C1 segment of cervical spinal cord (tissue), 14 donors: ENCODE measurements at places on chromosomes 5 and 9.

GRCh38 chr5:121667292-121667691 is 184.4 kb upstream of the FTMT start:
- no peak for DNase-seq

DNA sequence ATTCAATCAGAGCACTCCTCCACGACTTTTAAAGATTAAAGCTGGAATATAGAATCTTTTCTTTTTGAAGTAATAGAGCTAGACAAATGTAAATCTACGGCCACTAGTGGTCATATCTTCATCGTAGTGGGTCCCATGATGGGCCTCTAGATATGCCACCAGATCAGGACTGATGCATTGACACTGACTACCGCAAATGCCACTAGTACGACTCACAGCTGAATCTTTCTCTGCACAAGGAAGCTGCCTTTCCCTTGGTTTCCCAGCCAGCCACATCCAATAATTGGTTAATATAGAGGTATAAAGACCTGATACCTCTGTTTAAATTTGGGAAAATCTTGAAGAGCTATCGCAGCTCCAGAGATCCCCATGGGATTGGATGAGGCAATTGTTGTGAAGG is 37.8 kb upstream of the ADRB2 start:
- DNase-seq, result no peak

GRCh38 chr9:126604059-126605055 is 9.4 kb upstream of the LMX1B start:
- no peak for DNase-seq

- no peak for DNase-seq
Measured at GRCh38 chr9:84867186-84867585, 197.7 kb downstream of the NTRK2 start.

DNA sequence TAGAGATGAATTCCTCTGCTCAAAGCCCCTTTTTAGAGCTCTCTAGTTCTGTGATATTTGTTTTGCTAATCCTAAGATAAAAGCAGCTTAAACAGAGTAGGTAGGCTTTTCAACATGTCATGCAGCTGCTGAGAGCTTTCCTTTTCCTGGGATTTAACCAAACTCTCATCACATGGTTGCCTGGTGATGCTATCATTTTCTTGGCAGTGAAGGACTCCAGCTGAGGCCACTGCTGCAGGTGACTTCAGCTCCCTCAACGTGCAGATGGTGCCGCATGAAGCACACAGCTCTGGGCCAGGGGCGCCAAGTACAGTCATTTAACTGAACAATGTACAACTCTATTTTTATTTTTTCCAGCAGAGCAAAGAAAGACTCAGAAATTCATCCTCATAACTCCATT is 42.2 kb downstream of the SECISBP2 start:
- DNase-seq, result no peak

GRCh38 chr9:77455312-77455927 is 192.7 kb downstream of the GNA14 start:
- DNase-seq, result no peak

- no peak for DNase-seq
Measured at GRCh38 chr9:111938427-111938800, 41.8 kb downstream of the UGCG start.

- DNase-seq, result no peak
Measured at GRCh38 chr9:73810585-73811215, 659.0 kb downstream of the ANXA1 start.

DNA sequence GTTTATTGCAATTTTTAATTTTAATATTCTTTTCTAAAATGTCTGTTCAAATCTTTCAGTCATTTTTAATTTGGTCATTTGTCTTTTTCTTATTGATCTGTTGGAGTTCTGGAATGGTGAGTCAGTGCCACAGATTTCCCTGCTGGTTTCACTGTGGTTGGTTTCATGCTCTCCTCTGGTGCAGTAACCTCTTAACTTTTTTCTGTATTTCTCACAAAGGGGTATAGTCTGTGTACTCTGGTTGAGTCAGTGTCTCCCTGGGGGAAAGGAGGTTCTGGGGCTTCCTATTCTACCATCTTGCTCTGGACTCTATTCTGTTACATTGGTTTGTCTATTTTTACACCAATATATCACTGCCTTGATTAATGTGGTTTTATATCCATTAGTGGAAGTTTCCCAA is 178.8 kb downstream of the CSNK1G3 start:
- DNase-seq, result no peak

DNA sequence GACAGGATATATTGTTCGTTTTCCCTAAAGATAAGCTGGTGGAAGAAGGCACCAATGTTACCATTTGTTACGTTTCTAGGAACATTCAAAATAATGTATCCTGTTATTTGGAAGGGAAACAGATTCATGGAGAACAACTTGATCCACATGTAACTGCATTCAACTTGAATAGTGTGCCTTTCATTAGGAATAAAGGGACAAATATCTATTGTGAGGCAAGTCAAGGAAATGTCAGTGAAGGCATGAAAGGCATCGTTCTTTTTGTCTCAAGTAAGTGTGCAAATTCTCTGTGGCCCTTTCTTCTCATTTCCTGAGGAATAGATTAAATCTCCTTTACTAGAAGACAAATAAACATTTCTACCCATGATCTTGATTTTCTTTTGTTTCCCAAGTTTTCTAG is 38.0 kb downstream of the OSMR start:
- no peak for DNase-seq

GRCh38 chr9:82680179-82680935 is 382.6 kb downstream of the RASEF start:
- no peak for DNase-seq

- DNase-seq, result no peak
Measured at GRCh38 chr5:177402271-177403043, 2.0 kb upstream of the PFN3 start.

GRCh38 chr9:3742586-3742985 is 216.8 kb upstream of the RFX3 start:
- DNase-seq, result no peak

GRCh38 chr5:88732181-88732633 is 150.8 kb downstream of the MEF2C start:
- DNase-seq, result no peak

DNA sequence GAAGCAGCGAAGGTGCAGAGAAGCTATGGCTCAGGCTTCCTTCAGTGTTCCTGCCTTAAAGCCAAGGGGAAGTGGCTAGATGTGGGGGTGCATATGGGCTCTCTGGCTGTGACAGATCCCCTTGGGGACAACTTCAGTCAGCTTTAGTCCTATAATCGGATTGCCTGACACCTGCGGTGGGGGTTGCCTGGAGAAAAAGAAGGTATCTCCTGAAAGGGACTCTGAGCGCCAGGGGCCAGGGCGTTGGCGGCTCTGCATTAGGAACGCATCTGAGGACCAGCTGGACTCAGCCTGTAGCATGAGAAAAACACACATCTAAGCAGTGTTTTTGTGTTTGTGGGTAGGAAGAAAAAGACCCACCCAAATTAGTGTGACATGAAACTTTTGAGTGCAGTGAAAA is 84.3 kb upstream of the OTULINL start:
- DNase-seq, result no peak

- DNase-seq, result no peak
Measured at GRCh38 chr9:127979333-127980059, 1.3 kb downstream of the EEIG1 start.

DNA sequence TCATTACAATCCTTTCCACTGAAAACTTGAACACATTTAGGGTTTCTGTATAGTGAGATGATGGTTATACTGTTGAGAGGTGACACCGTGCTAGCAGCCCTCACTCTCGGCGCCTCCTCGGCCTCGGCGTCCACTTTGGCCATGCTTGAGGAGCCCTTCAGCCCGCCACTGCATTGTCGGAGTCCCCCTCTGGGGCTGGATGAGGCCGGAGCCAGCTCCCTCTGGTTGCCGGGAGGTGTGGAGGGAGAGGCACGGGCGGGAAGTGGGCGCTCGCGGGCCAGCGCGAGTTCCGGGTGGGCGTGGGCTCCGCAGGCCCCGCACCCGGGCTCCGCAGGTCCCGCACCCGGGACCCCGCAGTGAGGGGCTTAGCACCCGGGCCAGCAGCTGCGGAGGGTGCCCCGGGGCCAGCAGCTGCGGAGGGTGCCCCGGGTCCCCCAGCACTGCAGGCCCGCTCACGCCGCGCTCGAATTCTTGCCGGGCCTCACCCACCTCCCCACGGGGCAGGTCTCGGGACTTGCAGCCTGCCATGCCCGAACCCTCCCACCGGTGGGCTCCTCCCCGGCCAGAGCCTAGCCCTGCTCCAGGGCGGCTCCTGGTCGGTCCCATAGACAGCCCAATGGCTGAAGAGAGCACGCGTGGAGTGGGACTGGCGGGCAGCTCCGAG is 145.9 kb upstream of the ZNF608 start:
- no peak for DNase-seq

DNA sequence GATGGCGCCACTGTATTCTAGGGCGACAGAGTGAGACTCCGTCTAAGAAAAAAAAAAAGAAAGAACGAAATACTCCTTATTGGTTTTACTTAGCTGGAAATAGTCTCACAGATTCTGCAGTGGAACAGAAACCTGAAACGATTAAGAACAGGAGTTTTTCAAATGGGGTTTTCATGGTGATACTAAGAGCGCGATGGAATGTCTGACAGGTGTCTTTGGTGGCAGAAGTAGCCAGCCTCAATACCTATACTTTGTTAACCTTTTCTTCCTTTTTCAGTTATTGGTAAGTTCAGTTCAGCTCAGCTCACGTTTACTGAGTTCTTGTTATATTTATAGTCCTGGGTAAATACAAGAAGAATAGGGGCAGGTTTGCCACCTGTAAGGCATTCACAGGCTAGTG is 123.9 kb downstream of the FOCAD start:
- no peak for DNase-seq

GRCh38 chr9:130972957-130973685 is 34.1 kb upstream of the FIBCD1 start:
- DNase-seq, result no peak

GRCh38 chr5:59126708-59127573 is 544.1 kb downstream of the RAB3C start:
- DNase-seq, result no peak

DNA sequence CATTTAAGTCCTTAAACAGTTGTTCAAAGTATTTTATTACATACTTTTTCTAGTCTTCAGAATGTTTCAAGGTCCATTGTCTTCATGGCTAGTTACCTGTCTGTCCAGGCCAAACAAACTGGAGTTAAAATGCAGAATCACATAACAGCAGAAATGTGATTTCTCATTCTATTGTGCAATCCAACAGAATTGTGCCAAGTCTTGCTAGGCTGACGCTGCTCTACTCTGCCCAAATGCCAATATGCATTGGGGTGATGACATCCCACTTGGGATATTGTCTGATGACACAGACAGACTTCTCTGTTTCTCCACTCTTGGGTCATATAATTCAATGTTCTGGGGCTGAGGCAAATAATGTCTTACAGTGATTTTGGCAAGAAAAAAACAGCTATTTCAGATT is 5.2 kb upstream of the SLC22A5 start:
- no peak for DNase-seq

DNA sequence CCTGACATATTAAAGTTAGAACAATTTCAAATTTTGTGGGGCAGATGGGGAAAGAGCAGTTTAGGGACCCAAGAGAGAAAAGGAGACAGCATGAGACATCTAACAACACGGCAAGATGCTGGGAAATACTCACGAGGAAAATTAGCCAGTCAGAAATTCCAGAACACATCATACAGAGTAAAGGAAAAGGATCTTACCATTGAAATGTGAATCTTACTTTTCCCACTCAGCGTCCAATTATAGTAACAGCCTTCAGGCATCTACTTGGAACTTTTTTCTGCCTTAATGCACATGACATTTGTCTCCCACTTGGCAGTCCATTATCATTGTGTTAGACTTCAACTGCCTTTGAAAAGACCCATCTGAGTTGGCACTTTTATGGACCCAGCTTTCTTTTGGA is 189.7 kb upstream of the SLC27A6 start:
- DNase-seq, result no peak
